ENCODE measurements at places on chromosomes 4 and X. TPM values are rescaled to one million over a fixed set of nuclear protein-coding genes. Genes with fewer than 3 reads are reported as not detected.

GYPE gene
- 1.8 TPM for polyA plus RNA-seq

MAGEA10 gene
- not detected for polyA plus RNA-seq

CYBB gene
- polyA plus RNA-seq: not detected

UGT2B7 gene
- not detected for polyA plus RNA-seq

SPACA5 gene
- polyA plus RNA-seq: not detected

ENPEP gene
- polyA plus RNA-seq: not detected

BANK1 gene
- 0.89 TPM for polyA plus RNA-seq

ARR3 gene
- polyA plus RNA-seq: not detected

CFAP99 gene
- polyA plus RNA-seq: 0.32 TPM

SHROOM4 gene
- not detected for polyA plus RNA-seq

GABRE gene
- not detected for polyA plus RNA-seq

TLR10 gene
- 0.27 TPM for polyA plus RNA-seq

CXCL5 gene
- not detected for polyA plus RNA-seq

TMEM271 gene
- 2.7 TPM for polyA plus RNA-seq

PDGFRA gene
- polyA plus RNA-seq: 0.94 TPM

STATH gene
- not detected for polyA plus RNA-seq

ZCCHC12 gene
- 1.1 TPM for polyA plus RNA-seq

ADH1C gene
- polyA plus RNA-seq: not detected

TKTL2 gene
- polyA plus RNA-seq: not detected

DGAT2L6 gene
- polyA plus RNA-seq: not detected

H2BW2 gene
- polyA plus RNA-seq: not detected

RHOH gene
- polyA plus RNA-seq: not detected

VBP1 gene
- 136 TPM for polyA plus RNA-seq

TMEM156 gene
- polyA plus RNA-seq: 1.5 TPM

ADGRG2 gene
- polyA plus RNA-seq: not detected

AKAP14 gene
- 0.51 TPM for polyA plus RNA-seq

C4orf17 gene
- not detected for polyA plus RNA-seq

RTL9 gene
- not detected for polyA plus RNA-seq

BRCC3 gene
- polyA plus RNA-seq: 65.1 TPM

GAK gene
- 4.9 TPM for polyA plus RNA-seq

NXF2 gene
- not detected for polyA plus RNA-seq

GIMD1 gene
- not detected for polyA plus RNA-seq

DNAAF6 gene
- not detected for polyA plus RNA-seq

SLC30A9 gene
- polyA plus RNA-seq: 48.5 TPM

MAGED4 gene
- 0.55 TPM for polyA plus RNA-seq

RASSF6 gene
- polyA plus RNA-seq: not detected

AWAT1 gene
- polyA plus RNA-seq: not detected

IRAK1 gene
- 2.4 TPM for polyA plus RNA-seq

GPR50 gene
- polyA plus RNA-seq: not detected

FGF5 gene
- 1.8 TPM for polyA plus RNA-seq

MAGEB1 gene
- polyA plus RNA-seq: not detected

MOSPD2 gene
- polyA plus RNA-seq: 14.2 TPM

INPP4B gene
- polyA plus RNA-seq: 5.4 TPM

GSPT2 gene
- 17.6 TPM for polyA plus RNA-seq

TMEM31 gene
- not detected for polyA plus RNA-seq

RAB40A gene
- polyA plus RNA-seq: not detected

PROM1 gene
- not detected for polyA plus RNA-seq

FAT1 gene
- polyA plus RNA-seq: 11.9 TPM

NLGN3 gene
- polyA plus RNA-seq: 16.4 TPM

S100P gene
- 1.0 TPM for polyA plus RNA-seq

SMARCA1 gene
- polyA plus RNA-seq: 28.2 TPM

USP17L11 gene
- polyA plus RNA-seq: not detected

F11 gene
- not detected for polyA plus RNA-seq

TMPRSS11B gene
- polyA plus RNA-seq: not detected

SUV39H1 gene
- polyA plus RNA-seq: 0.32 TPM

ACE2 gene
- polyA plus RNA-seq: 0.98 TPM

DUX4 gene
- polyA plus RNA-seq: not detected

TRIM60 gene
- polyA plus RNA-seq: not detected

MAGEE2 gene
- polyA plus RNA-seq: not detected

Measured in Purkinje cell (primary cell).